Neural progenitor cell (in vitro differentiated cells): ENCODE measurements at places on chromosomes 11 and 22.

- DNase-seq, result peak; percentile 42
Measured at GRCh38 chr22:27810609-27811151, 9.1 kb upstream of the MN1 start.

DNA sequence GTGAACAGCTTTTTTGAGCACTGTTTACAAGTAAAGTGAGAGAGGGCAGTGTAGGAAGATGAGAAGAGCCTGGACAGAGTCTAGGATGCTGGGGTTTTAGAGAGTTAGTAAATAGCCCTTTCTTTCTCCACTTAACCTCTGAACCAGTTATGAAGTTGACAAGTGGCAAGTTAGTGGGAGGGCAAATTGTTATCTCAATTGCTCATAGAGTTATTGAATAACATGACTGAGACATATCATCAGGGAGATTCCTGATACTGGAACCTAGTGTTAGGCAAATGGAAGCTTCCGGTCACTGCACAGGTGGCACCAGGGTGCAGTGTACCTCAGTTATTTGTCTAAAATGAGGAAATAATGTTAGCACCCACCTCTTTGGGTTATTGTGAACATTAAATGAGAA is 57.8 kb upstream of the PTPN5 start:
- DNase-seq, result no peak

- no peak for DNase-seq
Measured at GRCh38 chr11:74506823-74507222, 13.3 kb upstream of the LIPT2 start.

DNA sequence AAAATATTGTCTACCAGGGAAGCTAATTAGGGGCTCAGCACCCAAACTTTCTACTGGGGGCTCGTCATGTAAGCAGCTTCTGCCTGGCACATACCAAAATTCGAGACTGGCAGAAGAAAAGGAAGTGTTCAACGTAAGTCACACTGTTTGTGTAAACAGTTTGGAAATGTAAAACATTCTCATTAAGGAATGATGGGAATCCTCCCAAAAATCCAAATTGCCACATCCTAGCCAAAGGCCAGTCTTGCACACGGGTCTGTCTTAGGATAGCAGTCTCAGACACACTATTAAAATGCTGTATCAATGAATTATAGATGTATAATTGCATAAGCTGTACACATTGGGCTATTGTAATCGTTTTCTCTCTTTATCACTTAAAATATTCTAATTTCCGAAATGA is 28.9 kb downstream of the CUL5 start:
- DNase-seq, result no peak

DNA sequence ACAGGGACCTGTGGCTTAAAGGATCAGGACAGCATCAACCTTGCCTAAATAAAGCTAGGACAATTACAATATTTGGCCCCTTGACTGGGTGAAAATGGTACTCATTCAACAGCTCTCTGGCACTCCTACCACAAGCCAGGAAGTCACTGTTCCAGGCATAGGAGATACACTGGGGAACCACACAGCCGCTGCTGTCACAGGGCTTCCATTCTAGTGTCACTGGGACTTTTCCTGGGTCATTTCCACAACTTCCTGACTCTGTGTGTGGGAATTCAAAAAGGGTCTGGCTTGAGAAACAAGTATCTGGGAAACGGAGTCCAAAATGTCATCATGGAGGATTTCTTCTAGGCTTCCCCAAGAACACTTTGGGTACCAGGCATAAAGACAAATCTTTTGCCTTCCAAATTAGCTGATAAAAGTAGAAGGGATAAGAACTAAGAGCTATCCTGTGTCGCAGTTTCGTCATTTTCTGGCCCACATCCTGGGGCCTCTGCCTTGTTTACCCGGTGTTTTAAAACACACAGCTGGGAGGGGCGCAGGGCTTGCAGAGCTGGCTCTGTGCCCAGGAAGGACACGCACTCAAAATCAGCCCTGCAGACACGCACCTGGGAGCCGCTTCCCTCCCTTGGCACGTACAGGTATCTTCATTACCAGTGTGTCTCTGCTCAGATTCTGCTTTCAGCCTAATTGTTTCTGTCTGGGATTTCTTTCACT is 38.0 kb downstream of the TMEM45B start:
- no peak for DNase-seq

GRCh38 chr22:39567135-39567946 is 3.2 kb upstream of the CACNA1I start:
- DNase-seq, result no peak

- DNase-seq, result no peak
Measured at GRCh38 chr11:102416976-102417375, 35.6 kb downstream of the TMEM123 start.

DNA sequence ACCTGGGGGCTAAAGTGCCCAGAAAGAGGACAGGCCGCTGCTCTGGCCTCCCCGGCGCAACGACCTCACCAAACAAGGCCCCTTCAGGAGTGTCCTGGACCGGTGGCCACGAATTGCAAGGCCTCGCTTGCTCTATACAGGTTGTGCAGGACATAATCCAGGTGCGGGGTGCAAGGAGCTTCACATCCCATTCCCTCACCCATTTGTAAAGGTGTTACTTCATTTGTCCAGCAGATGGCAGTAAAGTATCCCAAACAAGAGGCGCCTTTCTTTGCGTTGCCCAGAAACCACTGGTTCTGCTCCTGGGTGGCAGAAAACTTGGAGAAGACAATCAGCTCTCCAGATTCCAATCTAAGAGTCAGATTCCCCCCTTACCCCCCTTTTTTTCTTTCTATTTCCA is 35.9 kb upstream of the PRDM11 start:
- peak; percentile 87 for DNase-seq

DNA sequence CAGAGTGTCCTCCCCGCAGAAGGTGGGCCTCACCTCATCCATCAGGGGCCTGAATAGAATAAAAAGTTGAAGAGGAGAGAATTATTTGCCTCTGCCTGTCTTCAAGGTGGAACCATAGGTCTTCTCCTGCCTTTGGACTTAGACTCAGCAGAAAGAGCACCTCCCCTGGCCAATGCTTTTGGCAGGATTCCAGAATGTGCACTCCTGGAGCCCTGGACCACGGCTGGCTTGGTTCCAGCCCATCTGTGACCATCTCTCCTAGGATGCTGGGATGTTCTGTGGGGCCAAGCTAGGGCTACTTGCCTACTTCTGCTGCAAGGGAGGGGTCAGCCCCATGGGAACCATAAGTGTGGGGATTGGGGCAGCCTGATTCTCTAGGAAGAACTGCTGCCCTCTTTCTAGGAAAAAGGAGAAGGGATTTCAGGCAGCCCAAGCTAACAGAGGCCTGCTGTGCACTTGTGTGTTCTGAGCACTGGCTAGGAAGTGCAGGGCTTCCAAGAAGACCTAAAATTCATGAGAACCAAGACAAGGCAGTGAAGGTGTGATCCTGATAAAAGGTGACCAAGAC is 32.2 kb upstream of the SHANK2 start:
- DNase-seq, result no peak
